ENCODE measurements at places on chromosomes 6 and 20.
A peak's percentile ranks its signal among the peaks of the same experiment; 100 is the strongest.

DNA sequence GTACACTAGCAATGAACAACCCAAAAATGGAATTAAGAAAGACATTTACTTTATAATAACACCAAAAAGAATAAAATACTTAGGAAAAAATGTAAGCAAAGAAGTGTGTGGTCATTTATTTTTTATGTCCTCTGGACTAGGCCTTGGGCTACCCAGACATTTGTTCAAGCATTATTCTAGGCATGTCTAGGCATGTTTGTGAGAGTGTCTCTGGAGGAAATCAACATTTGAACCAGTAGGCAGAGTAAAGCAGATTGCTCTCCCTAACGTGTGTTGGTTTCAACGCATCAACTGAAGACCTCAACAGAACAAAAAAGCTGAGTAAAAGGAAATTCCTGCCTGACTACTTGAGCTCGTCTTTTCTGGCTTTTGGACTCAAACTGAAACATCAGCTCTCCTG lies 84.5 kb downstream of the ANKEF1 start:
- H3K27me3 ChIP-seq = no peaks in the 10 kb centered on the region
- H3K4me1 ChIP-seq = no peaks in the 10 kb centered on the region
- H3K4me3 ChIP-seq = no peak overlapping the region
- no peak overlapping the region for H3K27ac ChIP-seq
- H3K36me3 ChIP-seq = no peaks in the 10 kb centered on the region

- no peak for DNase-seq
- no peaks in the 10 kb centered on the region for H3K27me3 ChIP-seq
These were observed 218.8 kb upstream of the MMS22L start for GRCh38 chr6:97501853-97502252.

DNA sequence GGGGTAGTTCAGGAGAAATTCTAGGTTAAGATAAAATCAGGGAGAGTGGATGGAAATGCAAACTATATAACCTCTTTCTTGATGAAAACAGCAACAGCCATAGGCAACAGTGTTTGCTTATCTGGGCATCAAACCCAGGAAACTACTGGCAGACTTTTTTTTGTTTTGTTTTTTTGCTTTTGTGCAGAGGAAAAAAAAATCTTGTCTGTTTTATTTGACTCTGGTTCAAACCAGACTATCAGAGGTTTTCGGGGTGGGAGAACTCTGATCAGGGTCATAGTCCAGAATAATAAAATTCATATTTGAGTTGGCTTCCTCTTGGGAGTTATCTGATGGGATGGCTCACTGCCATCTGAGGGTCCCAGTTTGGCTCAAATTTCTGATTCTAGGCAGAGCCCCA lies 88.8 kb upstream of the ZNFX1 start:
- H3K27me3 ChIP-seq = peaks cover 4% of the 10 kb centered on the region
- H3K27ac ChIP-seq = no peak overlapping the region
- DNase-seq = no peak
- H3K4me1 ChIP-seq = peaks cover 22% of the 10 kb centered on the region
- no peak overlapping the region for H3K4me3 ChIP-seq

- H3K27ac ChIP-seq = no peak overlapping the region
- H3K4me1 ChIP-seq = no peaks in the 10 kb centered on the region
- no peak for DNase-seq
- no peaks in the 10 kb centered on the region for H3K27me3 ChIP-seq
These were observed 55.1 kb upstream of the IL20RA start for GRCh38 chr6:137099689-137100403.

DNA sequence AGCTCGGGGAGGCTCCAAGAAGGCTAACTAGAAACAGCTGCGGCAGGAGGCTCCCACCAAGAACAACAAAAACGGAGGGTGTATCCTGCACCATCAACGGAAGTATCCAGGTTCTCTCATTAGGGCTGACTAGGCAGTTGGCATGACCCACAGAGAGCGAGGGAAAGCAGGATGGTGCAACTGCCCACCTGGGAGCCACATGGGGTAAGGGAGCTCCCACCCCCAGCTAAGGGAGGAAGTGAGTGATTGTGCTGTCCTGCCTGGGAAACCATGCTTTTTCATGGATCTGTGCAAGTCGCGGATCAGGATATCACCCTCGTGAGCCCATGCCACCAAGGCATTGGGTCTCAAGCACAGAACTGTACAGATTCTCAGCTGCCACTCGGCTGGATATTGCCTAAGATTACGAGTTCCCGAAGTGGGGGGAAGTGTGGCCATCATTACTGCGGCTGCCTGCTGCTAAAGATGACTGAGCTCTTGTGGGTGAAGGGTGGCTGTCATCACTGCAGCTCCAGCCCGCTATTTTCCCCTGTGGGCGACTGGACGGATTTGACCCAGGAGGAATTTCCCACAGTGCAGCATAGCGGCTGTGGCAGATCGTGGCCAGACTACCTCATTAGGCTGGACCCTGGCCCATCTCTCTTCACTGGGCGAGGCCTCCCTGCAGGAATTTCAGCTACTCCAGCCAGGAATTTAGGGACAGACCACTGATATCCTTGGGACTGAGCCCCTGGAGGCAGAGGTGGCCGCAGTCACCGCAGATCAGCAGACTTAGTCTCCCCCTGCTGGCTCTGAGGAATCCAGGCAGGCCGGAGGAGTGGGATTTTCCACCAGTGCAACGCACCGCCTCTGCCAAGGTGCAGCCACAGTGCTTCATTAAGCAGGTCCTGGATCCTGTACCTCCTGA lies 515.7 kb downstream of the FRK start:
- no peaks in the 10 kb centered on the region for H3K4me1 ChIP-seq
- no peaks in the 10 kb centered on the region for H3K36me3 ChIP-seq
- no peak overlapping the region for H3K27ac ChIP-seq
- no peak overlapping the region for H3K4me3 ChIP-seq
- peak; percentile 81 for DNase-seq
